Mammary epithelial cell (primary cell): ENCODE measurements at places on chromosomes 7 and 10.
A peak's percentile ranks its signal among the peaks of the same experiment; 100 is the strongest.

DNA sequence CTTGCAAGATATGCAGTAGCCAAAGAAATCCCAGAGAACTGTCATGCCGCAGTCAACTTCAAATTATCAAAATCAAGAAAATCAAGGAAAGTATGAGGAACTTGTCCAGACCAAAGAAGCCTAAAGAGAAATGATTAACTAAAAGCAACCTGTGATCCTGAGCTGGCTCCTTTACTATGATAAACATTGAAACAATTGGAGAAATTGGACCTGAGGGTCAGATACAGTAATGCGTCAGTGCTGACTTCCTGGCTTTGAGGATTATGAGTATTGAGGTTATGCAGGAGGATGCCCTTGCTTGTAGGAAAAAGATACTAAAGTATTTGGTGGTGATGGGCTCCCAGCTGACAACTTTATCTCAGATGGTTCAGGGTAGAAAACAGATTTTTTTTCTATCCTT lies 324.7 kb upstream of the AKR1E2 start:
- DNase-seq, result no peak

GRCh38 chr7:134905375-134905774 lies 80.9 kb upstream of the AGBL3 start:
- DNase-seq, result peak; percentile 82

- DNase-seq, result no peak
Measured at GRCh38 chr7:132919771-132920170, 162.1 kb downstream of the CHCHD3 start.

DNA sequence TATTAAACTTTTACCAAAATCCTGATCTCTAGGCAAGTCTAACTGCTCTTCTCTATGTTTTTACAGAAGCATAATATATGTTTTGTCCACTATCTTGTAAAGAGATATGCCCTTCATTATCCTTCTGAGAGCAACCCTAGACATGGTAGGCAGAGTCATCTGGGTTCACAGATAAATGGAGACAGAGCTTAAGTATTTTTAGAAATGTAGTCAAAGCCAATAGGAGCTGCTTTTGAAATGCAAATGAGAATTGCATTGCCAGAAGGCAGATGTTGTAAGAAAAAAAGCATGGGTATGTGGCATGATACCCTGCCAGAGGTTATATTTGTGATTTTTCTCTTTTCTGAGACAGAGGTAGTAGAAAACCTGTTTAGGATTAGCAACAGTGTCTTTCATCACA lies 964.8 kb downstream of the SORCS3 start:
- DNase-seq, result no peak

GRCh38 chr7:22675917-22676343 lies 51.1 kb upstream of the IL6 start:
- DNase-seq, result peak; percentile 29

DNA sequence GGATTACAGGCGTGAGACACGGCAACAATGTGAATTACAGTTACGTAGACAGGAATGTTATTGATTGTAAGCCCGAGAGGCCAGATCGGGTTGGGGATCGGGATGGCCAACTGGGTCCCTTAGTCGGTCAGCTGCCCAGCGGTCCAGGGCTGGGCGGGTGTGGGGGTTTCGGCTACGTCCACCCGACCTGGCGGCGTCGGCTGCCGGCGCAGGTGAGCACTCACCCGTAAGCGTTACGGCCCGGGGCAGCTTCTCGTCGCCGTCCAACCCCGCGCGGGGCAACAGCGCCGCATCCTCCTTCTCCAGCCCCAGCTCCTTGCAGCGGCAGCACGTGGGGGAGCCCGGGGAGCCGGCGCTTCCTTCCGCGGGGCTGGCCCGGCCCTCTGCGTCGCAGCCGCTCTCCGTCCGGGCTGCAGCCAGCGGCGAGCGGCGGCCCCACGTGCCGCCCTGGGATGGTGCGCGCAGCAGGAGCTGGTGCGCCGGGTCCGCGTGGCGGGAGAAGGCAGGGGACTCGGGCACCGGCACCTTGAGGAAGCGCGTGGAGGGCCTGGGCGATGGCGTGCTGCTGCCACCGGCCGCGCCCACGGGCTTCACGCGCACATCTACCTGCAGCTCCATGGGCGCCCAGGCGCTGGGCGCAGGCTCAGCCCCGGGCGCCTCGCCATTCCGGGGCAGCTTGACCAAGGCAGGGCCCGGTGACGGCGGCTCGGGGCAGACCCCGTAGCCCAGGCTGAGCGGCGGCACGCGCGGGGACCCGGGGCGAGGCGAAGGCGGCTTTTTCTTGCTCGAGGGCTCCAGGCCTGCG lies 609 bp downstream of the KLRG2 start:
- peak; percentile 20 for DNase-seq

DNA sequence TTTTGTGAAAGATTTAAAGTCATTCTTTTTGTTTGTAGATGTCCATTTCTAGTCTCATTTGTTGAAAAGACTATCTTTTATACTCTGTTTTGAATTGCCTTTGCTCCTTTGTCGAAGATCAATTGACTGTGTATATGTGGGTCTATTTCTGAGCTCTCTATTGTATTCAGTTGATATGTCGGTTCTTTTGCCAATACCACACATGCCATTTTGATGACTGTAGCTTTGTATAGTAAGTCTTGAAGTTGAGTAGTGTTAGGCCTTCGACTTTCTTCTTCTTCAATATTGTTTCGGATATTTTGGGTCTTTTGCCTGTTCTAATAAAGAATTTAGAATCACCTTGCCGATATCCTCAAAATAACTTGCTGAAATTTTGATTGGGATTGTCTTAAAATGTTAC lies 104.5 kb downstream of the CCSER2 start:
- peak; percentile 9 for DNase-seq

- DNase-seq, result no peak
Measured at GRCh38 chr10:64396105-64396708, 875.0 kb downstream of the REEP3 start.

DNA sequence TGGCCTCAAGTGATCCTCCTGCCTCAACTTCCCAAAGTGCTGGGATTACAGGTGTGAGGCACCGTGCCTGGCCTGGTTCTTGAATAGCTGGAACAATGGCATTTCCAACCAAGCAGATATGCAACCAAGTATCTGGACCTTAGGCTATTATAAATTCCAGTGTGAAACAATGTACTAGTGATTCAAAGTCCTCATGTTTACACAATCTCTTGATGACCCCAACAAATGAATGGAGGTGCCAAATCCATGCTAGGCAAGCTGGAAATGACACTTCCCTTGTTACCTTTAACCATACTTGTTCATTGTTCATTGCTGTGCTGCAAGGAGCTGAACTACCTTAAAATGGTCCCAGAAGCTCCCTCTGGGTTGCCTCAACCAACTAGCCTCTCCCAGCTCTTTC lies 282.2 kb upstream of the KLF14 start:
- DNase-seq, result peak; percentile 65
